ENCODE measurements at places on chromosomes 6 and 20.

DNA sequence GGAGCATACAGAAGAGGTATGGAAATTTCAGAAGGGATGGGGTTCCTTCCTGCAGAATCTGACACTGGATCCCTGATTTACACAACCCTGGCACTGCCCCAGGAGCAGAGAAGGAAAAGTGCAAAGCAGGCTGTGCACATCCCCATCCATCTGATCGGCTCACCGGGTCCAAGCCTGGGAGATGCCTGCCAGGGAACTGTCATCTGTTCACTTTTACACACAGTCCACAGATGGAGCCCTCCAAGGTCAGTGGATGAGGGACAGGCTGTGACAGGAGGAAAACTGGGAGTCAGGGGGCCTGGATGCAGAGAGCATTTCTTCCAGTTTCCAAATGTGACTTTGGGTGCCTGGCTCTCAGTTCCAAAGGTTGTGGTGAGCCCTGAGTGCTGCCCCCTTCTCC lies 11.0 kb upstream of the SYNDIG1 start:
- no peak for DNase-seq

- no peak for DNase-seq
These were observed 101.3 kb downstream of the RTN4IP1 start for GRCh38 chr6:106527979-106528378.

DNA sequence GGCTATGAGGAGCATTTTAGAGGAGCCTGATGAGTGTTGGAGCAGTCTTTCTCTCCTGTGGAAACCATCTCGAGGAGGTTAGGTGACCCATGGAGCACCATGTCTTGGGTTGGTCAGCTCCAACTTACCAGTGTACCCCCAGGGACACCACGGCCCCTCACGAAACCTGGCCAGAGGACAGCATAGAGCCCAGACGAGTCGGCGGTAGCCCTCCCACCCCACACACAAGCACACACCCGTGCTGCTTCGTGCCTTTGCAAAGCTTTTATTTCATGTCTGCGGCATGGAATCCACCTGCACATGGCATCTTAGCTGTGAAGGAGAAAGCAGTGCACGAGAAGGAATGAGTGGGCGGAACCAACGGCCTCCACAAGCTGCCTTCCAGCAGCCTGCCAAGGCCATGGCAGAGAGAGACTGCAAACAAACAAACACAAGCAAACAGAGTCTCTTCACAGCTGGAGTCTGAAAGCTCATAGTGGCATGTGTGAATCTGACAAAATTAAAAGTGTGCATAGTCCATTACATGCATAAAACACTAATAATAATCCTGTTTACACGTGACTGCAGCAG lies 53.6 kb downstream of the EZR start:
- DNase-seq: no peak

DNA sequence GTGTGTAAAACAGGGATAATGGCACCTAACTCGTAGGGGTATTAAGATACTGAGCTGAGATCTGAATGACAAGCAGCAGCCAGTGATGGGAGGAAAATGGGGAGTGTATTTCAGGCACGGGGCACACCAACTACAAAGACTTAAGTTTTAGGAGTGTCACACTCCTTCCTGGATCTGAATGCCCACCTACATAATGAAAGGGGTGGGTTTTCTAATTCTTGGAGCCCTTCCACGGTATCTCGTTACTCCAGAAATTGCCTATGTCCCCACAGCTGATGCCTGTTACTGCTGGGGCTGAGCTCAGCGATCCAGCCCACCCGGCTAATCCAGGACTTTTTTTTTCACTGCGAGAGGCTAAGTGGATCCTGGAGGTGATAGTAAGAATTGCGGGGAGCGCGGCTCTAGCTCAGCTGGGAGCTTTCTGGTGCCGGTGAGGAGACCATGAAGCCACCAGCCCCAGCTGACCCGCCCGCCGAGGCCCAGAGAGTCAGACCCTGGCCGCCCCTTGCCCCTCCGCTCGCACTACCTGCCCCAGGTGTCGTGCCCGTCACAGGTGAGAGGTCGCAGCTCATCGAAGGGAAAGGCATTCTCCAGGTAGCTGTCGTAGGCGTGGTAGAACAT lies 727 bp downstream of the EDEM2 start:
- no peak for DNase-seq

DNA sequence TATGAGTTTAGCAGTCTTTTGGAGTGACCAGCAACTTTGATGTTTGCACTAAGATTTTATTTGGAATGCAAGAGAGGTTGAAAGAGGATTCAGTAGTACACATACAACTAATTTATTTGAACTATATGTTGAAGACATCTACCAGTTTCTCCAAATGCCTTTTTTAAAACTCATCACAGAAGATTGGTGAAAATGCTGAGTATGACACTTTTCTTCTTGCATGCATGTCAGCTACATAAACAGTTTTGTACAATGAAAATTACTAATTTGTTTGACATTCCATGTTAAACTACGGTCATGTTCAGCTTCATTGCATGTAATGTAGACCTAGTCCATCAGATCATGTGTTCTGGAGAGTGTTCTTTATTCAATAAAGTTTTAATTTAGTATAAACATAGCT lies 13.9 kb downstream of the GJA1 start:
- no peak for DNase-seq

DNA sequence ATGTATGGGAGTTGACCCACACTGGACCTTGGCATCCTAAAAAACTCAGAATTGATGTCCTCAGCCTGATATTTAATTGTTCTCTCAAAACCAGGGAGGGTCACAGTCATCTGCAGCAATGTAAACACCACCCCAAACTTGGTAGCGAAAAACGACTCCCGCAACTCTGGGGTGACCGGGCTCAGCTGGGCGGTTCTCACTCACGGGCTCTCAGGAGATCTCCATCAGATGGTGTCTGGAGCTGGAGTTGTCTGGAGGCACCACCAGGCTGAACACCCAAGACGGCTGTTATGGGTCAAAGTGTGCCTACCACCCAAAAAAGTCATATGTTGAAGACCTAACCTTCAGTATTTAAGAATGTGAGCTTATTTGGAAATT lies 50.9 kb upstream of the NXT1 start:
- no peak for DNase-seq

DNA sequence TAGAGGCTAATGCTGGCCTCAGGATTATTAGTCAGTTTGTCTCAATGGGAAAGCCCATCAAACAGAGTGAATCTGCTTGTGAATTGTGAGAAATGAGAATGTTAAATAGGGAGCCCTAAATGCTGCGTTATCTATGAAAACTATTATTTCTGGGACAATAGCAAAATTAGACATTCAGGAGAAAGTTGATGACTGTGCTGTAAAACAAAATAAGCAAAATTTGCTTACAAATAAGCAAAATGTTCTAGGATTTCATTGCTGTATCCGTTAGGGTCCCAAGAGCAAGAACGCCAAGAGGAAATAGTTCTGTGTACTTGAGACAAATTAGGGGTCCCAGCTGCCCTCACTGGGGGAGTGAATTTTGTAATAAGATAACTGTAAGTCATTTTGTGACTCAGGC lies 59.2 kb upstream of the RAB32 start:
- DNase-seq: no peak

- no peak for DNase-seq
These were observed 29.9 kb downstream of the FAM8A1 start for GRCh38 chr6:17629824-17630510.

DNA sequence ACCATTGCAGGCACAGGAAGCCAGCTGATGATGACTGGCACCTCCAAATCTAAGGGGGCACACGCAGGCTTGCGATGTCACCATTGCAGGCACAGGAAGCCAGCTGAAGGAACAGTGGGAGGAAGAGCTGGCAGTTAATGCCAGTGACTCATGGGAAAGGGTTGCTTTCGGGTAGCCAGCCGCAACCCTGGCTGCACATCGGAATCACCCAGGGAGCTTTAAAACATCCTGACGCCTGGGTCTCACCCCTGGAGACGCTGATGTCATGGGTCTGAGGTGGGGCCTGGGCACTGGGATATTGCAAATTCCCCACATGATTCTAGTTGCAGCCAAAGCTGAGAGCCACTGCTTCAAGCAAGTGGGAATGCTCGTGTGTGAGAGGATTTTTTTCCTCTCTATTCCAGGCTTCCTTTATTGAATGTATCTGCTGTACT lies 16.1 kb upstream of the CCN6 start:
- no peak for DNase-seq

DNA sequence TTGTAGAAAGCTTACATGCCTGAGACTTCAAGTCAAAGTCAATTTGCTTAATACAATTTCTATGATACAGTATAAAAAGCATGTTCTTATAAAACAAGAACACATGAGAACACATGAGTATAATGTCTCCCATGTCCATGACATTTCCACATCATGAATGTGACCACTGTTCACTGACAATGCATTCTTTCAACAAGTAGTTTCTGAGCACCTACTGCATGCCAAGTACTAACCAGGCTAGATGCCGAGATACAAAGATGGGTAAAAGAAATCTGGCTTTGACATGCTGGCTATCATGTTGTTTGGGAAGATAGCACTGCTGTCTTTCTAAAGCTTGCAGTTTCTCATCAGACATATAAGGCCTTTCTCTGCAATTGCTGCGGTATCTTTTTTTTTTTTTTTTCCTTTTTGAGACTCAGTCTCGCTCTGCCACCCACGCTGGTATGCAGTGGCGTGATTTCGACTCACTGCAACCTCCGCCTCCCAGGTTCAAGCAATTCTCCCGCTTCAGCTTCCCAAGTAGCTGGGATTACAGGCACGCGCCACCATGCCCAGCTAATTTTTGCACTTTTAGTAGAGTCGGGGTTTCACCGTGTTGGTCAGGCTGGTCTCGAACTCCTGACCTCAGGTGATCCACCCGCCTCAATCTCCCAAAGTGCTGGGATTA lies 123.6 kb upstream of the DST start:
- DNase-seq: no peak

DNA sequence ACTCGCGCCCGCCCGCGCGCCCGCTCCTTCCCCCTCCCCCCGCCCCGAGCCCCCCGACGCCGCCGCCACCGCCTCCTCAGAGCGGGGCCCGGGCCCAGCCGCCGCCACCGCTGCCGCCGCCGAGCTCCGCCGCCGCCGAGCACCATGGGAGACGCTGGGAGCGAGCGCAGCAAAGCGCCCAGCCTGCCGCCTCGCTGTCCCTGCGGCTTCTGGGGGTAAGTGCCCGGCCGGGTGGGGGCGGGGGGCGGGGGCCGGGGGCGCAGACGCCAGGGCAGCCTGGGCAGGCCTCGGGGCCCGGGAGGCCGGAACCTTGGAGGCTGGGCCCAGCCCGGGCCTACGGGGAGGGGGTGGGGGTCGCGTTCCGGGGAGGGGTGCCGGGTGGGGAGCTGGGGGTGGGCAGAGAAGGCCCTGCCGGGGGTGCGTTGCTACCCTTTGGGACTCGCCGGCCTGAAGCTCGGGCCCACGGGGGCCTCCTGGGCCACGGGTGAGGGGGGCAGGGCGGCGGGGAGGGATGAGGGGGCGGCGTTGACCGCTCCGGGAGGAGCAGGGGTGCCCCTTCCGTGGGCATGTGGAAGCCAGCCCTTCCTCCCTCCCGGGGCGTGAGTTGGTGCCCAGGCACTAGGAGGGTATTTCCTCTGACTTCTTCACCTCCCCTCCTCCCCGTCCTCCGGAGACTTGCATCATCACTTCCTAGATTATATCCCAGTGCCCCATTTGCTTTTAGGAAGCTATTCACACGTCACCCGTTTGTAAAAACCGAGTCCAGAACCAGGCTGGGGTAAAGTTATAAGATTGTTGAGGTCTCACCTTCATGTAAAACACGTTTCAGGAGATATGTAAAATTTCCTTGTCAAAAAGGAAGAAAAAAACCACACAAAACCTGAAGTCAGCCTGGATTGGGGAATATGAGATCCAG lies 533 bp downstream of the ZFAND3 start:
- DNase-seq: peak; percentile 15

DNA sequence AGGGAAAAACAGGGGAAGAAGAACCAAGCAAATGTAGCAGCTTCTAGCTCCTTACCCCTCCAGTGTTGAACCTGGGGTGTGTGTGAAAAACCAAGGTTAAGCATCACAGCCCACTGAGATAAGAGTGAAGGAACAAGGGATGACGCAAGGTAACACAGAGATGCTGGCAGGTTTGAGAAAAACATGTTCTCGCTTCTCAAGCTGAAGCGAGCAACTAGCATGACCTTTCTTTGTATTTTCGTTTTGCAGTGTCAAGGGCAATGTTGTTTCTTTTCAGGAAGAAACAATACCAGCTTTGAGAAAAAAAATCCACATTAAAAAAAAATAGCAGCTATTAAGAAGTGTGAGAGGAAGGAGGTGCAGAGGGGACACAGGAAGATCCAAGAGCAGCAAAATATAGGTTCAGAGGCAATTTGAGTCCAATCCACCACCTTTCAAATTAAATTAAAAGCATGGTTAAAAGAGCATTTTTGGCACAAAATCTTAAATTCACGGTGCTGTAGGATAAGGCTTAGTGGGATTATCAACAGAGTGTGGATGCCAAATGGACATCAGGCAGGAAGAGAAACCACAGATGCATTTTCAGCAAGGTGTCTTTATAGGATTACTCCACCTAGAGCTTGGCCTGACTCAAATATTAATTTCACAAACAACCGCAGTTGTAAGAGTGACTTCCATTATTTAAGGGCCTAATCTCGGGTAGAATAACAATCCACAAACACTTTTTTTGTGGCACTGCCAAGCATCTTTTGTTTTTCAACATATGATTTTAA lies 70.9 kb downstream of the SYNE1 start:
- DNase-seq: no peak

DNA sequence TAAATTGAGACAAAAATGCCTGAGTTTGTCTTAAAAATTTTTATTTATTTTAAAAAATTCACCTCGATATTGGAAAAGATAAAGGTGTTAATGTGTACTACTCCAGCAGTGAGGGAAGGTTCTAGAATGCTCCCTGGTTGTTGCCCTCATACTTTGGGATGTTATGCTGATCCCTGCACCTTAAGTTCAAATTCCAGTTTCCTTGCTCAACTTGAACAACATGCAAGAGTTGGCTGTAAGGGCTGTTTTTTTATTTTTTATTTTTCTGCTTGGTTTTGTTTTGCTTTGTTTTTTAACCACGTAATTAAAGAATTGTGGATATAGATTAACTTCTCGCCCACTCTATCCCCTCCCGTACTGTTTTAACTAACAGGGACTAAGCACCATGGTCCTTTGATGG lies 158.7 kb upstream of the CITED2 start:
- DNase-seq: no peak

DNA sequence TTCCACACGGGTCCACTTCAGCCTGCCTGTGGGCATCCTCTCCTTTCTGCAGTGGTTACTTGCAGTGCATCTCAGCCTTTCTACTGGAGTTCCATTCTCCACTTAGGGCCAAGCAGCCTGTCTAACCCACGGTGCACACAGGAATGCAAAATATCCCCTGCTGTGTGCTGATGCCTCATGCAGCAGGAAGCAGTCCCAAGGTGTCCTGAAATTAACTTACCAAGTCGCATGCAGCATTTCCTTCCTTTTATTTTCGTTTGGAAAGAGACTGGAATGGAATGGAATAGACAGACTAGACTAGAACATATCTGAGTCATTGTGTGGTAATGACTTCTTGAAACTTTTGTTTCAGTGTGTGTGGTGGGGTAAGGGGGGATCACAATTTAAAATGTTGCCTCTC lies 25.9 kb upstream of the FOXQ1 start:
- DNase-seq: no peak

GRCh38 chr6:57109880-57110279 lies 19.9 kb downstream of the ZNF451 start:
- DNase-seq: no peak

GRCh38 chr6:145147559-145147958 lies 587.8 kb downstream of the EPM2A start:
- no peak for DNase-seq
